ENCODE measurements at places on chromosomes 11 and 22.

- DNase-seq, result no peak
Observed at GRCh38 chr11:107102692-107103477, 84.6 kb upstream of the GUCY1A2 start.

GRCh38 chr11:93248602-93249001 lies 50.8 kb upstream of the SLC36A4 start:
- no peak for DNase-seq

GRCh38 chr22:49362211-49362839 lies 465.3 kb downstream of the BRD1 start:
- DNase-seq, result no peak

- no peak for DNase-seq
Observed at GRCh38 chr11:37512156-37512780, 914.2 kb upstream of the RAG2 start.

DNA sequence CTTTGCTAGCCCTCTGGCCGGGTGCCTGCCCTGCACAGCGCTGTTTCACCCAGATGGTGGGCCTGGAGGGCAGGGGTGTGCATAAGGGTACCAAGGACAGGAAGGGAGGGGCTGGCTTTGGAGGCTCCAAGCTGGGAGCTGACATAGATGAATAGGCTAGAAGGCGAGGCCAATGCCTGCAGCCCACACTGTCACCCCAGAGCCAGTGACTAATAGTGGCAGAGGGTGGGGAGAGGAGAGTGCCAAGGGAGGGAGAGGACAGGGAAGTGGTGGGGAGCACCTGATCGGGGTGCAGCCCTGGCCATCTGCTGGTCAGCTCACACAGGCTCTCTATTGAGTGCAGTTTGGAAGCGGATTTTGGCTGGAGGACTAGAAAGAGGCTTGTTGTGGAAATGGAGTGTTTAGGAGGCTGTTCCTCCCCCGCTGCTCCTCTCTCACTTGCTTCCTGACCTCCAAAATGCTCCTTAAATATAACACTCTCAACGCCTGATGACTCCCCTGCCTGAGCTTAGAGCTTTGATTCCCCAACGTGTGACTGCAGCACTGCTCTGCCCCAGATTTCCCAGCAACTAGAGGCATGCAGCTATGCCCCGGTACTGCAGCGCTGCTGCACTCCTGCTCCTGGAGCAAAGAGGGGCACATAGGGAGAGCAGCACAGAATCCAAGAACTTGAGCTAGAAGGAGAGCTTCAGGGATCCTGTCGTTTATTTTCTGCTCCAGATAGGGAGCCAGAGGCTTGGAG lies 89.2 kb downstream of the GRAMD1B start:
- DNase-seq, result no peak

- DNase-seq, result peak; percentile 28
Observed at GRCh38 chr11:17164361-17165246, 43.2 kb downstream of the PIK3C2A start.

GRCh38 chr11:14022821-14023220 lies 60.3 kb downstream of the SPON1 start:
- DNase-seq, result no peak

DNA sequence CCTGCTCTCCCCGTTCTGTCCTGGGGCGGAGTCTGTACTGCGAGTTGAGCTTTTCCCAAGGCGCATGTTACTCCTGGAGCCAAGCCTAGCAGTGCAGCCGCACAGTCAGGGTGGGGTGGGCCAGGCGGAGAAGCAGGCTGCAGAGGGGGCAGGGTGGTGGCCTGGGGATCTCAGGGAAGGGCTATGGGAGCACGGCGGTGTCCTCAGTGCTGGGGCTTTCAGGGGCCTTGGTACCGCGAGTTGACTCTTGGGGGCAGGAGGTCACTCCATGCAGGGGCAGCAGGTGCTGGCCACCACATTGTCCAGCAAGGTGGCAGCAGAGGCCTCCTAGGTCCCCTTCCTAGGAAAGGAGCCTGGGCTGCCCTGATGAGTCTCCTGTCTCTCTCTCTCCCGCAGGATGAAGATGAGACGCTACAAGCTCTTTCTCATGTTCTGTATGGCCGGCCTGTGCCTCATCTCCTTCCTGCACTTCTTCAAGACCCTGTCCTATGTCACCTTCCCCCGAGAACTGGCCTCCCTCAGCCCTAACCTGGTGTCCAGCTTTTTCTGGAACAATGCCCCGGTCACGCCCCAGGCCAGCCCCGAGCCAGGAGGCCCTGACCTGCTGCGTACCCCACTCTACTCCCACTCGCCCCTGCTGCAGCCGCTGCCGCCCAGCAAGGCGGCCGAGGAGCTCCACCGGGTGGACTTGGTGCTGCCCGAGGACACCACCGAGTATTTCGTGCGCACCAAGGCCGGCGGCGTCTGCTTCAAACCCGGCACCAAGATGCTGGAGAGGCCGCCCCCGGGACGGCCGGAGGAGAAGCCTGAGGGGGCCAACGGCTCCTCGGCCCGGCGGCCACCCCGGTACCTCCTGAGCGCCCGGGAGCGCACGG lies 14.9 kb upstream of the MIEF1 start:
- no peak for DNase-seq

DNA sequence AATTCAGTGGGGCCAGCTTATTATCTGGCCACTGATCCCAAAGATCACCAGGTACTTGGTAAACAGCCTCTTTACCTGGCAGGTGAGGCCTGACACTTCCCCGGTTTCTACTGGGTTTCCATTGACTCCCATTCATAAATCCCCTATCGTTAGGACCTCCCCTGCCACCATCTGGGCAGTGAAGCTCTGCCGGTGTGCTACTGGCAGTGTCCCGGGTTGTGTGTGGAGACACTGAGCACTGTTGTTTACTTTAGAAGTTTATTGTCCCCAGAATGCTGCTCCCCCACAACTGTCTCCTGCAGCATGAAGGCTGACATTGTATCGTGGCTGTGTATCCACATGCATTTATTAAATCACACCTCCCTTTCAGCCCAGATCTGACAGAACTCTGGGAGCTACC lies 142.7 kb downstream of the WNT7B start:
- no peak for DNase-seq

DNA sequence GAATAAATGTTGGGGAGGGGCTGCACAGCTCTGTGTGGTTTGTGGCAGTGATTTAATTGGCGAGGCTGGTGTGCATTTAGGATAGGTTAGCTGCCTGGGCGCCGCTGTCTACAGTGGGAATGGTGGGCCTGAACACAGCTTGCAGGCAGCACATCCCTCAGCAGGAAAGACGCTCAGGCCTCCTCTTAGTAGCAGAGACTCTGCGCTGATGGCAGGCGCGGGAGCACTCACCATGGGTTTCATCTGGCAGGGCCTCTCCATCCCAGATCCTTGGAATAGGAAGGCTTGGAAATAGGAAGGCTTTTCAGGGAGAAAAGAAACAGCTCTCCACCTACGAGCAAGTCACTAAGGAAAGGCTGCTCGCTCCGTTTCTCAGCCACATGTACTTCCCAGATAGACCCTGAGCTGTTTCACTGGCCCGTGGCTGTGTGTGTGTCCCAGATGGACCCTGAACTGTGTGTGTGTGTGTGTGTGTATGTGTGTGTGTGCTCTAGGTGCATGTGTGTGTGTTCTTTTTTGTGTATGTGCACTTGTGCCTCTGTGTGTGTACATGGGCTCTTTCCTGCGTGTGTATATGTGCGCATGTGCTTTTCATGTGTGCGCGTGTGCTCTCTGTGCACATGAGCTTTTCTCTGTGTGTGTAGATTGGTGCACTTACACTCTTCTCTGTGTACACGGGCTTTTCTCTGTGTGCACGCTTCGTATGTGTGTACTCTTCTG lies 144.0 kb downstream of the TBC1D22A start:
- no peak for DNase-seq

GRCh38 chr22:37498289-37498909 lies 12.2 kb upstream of the MFNG start:
- peak; percentile 49 for DNase-seq

DNA sequence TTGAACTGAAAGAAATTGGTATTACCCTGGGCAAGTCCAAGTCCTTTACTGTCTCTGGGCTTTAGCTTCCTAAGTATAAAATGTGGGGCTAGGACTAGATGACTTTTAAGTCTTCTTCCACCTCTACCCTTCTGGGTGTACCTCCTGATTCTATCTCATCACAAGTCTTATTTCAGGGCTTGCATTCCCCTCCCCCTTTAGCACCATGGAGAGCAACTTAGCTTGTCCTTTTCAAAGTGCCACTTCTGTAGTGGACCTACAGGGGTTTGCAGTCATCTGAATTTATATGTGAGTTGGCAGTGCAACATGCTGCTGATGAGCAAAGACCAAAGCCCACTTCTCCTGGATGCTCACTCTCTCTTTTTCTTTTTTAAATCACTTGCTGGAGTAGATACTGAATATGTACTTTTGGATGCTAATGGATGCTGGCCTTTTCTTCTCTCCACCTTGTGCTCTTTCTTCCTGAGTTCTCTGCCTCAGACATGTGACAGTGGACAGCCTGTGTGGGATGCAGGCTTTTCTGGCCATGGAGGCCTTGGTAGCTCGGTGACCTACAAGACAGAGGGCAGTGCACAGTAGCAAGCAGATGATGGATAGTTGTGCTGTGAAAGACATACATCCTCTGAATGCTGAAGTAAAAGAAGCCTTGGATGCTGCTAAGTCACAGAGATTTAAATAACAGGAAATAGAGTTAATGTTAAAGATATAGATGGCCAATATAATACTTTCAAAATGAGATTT lies 185.0 kb downstream of the NELL1 start:
- no peak for DNase-seq

DNA sequence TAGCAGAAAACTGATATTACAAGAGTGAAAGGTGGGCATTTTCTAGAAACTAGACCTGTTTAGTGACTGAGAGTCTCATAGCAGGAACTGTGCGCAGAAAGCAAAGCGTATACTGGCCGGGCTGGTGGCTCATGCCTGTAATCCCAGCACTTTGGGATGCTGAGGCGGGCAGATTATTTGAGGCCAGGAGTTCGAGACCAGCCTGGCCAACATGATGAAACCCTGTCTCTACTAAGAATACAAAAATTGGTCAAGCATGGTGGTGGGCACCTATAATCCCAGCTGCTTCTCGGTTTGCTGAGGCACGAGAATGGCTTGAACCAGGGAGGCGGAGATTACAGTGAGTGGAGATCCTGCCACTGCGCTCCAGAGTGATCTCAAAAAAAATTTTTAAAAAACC lies 1.8 kb upstream of the NUP98 start:
- DNase-seq, result no peak

DNA sequence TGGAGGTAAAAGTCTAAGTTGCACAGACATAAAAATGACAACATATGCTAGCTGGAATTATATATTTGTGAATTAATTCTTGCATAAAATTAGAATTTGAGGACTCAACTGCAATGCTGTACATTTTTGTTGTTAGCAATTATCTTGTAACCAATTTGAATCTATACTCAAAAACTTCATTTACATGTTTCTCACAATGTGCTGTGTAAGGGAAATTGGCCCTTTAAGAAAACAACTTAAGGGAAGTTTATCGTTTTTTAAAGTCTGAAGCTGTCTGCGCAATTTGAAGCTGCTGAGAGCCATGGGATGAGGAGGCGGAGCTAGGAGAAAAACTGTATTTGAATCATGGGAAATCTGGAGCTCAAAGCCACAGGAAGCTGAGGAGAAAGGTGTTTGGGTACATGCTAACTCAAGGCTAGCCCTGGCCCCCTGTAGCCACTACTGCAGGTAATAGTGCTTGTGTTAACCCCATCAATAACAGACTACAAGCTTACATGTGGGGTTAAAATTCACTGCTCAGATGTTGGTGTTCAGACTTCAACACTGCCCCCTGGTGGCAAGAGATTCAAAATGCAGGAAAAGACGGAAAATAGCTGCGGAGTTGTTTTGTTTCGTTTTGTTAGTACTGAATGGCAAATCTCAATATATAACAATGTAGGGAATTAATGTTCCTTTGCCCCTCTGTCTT lies 126.1 kb downstream of the BRD1 start:
- peak; percentile 36 for DNase-seq

- peak; percentile 100 for DNase-seq
Observed at GRCh38 chr11:57647960-57648800, 1.5 kb downstream of the YPEL4 start.

- no peak for DNase-seq
Observed at GRCh38 chr11:46916286-46917108, 1.9 kb downstream of the LRP4 start.

- no peak for DNase-seq
Observed at GRCh38 chr11:119635776-119636175, 93.2 kb downstream of the NECTIN1 start.

- peak; percentile 89 for DNase-seq
Observed at GRCh38 chr22:19178657-19179496, at the start of gene SLC25A1. TSS of gene SLC25A1 (minus strand) at chr22:19178736. CDS start at chr22:19178673, 63 bp downstream.

DNA sequence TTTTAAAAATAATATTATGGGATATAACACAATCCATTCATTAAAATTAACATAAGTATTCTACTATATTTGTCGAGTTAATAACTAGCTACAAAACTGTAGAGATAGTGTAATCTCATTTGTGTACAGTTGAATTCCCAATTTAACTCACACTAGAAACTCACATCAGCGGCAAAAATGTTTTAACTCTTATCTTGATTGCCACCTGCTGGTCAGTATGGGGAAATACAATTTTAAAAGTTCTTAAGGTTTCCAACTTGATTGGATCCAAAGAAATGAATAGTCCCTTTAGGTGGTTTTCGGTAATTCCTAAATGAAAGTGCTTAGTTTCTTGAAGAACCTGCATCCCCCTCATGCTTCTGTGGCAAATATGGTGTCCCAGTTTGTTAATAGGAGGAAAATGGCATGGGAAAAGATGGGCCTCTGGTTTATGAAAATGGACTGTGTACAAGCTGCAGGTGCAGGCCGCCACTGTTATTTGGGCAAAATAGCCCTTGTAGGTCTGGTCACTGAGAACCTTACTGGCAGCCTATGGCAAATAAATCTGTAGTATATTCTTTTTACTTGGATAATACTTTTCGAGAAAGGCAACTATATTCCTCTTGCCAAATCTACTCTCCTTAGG lies 33.7 kb upstream of the SLC17A6 start:
- peak; percentile 48 for DNase-seq

- no peak for DNase-seq
Observed at GRCh38 chr11:126334659-126335462, 20.6 kb upstream of the ST3GAL4 start.

GRCh38 chr22:31951194-31952093 lies 7.1 kb downstream of the YWHAH start:
- DNase-seq, result no peak

DNA sequence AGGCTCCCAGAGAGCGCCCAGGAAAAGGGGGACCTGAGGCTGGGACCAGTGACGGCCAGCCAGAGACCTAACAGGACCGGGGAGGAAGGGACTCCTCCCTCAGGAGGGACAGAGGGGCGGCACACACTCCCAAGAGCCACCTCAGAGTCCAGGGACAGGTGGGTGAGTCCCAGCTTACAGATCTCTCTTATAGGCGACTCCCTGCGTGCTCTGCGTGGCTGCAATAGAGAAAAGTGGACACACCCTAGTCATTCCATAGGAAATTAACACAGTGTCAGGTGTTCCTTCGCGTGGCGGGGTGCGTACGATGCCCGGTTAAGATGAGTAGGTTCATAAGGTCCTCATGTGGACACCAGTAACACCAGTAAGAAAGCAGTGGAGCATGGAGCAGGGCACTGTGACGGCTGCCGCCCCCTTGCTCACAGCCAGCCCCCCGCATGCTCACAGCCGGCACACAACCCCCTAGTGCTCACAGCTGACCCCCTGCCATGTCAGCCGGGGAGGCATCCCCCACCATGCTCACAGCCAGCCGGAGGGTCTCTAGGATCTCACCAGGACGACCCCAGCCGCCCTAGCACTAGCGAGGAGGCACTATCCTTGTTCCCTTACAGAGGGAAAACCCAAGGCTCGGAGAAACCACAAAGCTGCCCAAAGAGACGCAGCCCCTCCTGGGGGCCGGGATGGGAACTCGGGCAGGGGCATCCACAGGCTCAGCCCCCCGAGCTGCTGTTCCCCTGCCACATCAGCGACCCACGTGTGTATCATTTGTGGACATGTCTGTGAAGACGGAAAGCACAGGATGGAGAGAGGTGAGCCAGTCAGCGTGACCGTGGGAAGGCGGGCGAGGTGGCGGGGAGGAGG lies 426.8 kb downstream of the TBC1D22A start:
- no peak for DNase-seq
